ENCODE measurements at places on chromosomes 3 and 15.
A peak's percentile ranks its signal among the peaks of the same experiment; 100 is the strongest.

DNA sequence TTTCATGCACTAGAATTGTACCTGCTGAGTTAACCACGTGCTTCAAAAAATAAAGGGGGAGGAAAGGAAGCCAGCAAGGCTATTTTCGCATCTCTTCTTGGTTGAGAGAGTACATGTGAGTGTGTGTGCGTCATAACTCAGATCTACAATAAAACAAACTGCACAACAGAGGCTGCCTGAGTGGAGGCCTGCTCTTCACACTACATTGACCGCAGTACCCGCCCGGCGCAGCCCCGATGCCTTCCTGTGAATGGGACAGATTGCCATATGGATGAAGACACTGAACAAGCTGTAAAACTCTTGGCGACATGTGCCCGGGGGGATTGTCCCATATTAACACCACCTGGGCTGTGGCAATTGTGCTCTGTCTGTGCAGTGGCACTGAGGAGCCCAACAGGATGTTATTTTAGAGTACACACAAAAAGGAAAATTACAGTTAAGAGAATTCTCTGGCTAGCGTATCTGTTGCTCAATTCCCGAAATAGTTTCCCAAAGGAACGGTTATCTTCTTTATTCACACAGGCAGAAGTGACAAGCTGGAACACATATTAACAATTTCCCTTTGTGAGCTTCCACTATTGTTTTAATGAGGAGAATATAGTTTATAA lies 551.5 kb downstream of the FOXP1 start:
- no peak for DNase-seq

DNA sequence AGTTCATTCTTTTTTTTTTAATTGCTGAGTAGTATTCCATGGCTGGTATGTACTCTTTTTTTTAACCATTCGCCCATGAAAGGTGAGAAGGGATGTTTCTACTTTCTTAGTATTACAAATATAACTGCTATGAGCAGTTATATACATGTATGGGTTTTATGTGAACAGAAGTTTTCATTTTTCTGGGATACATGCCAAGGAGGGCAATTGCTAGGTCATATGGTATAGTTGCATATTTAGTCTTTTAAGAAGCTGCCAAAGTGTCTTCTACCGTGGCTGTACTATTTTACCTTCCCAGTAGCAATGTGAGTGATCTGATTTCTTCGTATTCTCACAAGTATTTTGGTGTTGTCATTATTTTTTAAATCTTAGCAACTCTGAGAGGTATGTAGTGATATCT lies 11.2 kb upstream of the KLHL40 start:
- DNase-seq: no peak

- no peak for DNase-seq
Observed at GRCh38 chr3:46462111-46462510, 2.6 kb downstream of the LTF start.

- no peak for DNase-seq
Observed at GRCh38 chr3:178082326-178082906, 453.8 kb upstream of the KCNMB2 start.

- DNase-seq: no peak
Observed at GRCh38 chr3:162269636-162270458, 773.2 kb downstream of the OTOL1 start.

GRCh38 chr3:195543500-195544229 lies 540 bp upstream of the PPP1R2 start:
- peak; percentile 67 for DNase-seq

DNA sequence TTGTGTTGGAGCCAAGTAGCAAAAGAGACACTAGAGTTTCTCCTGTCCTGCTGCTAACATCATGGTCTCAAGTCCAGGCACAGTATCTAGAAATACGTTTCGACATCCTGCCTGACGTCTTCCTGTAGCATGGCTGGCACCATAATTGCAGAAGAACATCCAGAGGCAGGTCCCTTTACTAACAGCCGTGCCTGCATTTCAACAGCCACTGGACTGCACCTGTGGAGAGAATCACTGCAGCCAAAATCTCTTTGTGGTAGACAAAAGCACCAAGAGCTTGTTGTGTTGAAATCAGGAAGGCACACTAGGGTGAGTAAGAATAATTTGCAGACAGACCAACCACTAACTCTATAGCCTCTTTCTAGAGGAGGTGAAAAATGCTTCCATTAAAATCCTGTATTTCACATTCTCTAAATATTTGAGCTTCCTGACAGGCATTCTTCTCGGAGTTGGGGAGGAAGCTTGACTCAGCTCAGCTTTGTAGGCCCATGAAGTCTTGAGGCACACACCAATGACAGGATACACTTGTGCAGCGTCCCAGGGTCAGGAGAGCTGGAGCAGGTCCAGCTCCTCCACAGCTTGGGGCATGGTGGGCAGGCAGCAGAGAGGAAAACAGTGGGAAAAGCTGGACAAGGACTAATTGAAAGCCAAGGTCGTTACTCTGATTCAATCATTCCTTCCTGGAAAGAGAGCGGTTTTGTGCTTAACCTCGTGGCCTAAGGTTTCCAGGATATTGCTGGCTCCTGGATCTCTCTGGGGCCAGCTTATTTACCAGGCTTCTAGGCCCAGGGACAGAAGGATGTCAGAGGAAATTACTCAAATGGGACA lies 244.9 kb downstream of the FAM43A start:
- DNase-seq: no peak

- DNase-seq: no peak
Observed at GRCh38 chr15:31159837-31160236, 58.3 kb upstream of the TRPM1 start.

GRCh38 chr3:101219842-101220560 lies 100.4 kb downstream of the IMPG2 start:
- DNase-seq: no peak

DNA sequence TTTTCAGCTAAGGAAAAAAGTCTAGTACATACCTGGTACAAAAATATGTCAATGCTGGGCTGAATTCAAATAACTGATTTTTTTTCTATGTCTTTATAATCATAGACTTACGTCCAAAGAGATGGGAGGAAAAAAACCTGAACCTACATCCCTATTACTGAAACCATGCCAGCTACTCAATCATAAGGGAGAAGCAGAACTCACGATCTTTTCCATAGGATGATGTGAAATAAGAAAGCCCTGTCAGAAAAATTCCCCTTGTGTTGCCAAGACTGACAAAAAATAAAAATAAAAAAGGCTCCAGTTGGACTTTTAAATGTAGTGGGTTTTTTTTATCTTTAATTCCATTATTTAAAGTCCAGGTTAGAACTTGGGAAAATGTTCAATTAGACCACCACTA lies 3.3 kb downstream of the MSL2 start:
- peak; percentile 31 for DNase-seq

GRCh38 chr3:100780071-100780622 lies 70.9 kb downstream of the TFG start:
- DNase-seq: no peak

DNA sequence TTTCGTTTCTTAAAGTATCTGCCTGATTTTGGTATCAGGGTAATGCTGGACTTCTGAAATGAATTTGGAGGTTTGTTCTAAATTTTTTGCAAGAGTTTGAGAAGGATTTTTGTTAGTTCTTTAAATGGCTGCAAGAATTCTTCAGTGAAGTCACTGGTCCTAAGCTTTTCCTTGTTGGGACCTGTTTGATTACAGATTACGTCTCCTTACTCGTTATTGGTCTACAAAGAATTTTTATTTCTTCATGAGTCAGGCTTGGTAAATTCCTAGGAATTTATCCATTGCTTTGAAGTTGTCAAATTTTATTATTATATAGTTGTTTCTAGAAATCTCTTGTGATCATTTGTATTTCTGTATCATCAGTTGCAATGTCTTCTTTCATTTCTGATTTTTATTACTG lies 196.0 kb downstream of the DPH6 start:
- DNase-seq: no peak

- DNase-seq: no peak
Observed at GRCh38 chr15:92116330-92116729, 262.8 kb downstream of the SLCO3A1 start.

GRCh38 chr15:69424001-69424400 lies 9.9 kb downstream of the KIF23 start:
- no peak for DNase-seq

GRCh38 chr15:84811151-84811550 lies 6.0 kb upstream of the ALPK3 start:
- no peak for DNase-seq

GRCh38 chr15:67605871-67606270 lies 63.4 kb downstream of the MAP2K5 start:
- DNase-seq: no peak

DNA sequence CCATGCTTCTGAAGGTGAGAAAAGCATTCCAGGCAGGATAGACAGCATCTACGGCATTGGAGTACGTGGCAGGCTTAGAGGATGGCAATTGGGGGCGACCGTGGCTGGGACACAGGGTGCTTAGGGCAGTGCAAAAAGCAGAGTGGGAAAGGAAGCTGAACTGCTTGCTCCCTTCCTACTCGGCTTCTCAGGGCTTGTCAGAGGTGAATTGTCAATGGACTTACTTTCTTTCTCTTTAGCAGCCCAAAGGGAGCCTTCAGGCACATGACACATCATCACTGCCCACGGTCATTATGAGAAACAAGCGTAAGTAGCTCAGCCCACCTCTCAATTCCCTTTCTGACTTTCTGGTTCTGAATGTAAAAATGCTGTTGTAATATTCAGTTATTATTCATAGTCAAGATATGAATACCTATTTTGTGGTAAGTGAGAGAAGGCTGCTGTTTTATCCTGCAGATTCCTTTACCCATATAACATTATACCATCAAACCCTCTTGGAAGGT lies 84.3 kb downstream of the KLHL25 start:
- DNase-seq: no peak

GRCh38 chr3:52529376-52530333 lies 4.0 kb downstream of the NT5DC2 start:
- DNase-seq: no peak

DNA sequence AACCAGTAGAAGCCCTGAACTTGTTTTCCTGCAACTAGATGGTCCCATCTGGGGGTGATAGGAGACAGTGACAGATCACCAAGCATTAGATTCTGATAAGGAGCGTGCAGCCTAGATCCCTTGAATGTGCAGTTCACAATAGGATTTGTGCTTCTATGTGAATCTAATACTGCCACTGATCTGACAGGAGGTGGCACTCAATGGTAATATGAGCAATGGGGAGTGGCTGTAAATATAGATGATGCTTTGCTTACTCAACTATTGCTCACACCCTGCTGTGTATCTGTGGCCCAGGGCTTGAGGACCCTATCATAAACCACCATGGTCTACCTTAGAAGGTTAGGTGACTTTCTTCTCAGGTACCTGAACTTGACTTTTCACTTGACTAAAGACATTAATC lies 417.1 kb upstream of the ARHGEF26 start:
- no peak for DNase-seq

DNA sequence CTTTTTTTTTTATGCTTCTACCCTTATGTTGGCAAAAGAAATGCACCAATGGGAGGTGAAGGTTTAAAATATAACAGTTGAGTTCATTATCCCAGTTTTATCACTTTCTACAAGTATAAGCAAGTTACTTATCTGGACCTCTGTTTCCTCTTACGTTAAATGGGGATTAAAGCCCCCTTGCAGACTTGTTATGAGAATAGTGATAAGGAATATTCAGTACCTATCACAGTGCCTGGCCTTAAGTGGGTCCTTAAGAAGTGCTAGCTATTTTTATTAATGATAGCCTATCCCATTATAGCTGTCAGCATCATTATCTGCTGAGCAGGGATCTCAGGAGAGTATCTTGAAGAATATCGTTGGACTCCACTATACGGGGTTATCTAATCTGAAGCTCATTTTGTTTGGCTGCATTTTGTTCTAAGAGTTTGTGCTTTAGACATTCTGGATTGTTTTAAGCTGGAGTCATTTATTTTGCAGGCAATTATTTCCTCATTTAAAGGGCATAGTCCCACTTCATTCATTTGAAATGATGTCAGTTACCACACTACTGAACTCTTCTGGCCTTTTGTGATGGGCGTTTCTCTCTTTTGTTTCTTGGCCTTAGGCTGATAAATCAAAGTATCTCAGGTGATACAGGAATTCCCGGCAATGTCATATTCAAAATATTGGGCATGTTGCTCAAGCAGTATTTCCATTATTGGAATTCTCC lies 28.8 kb downstream of the RAB8B start:
- no peak for DNase-seq

- DNase-seq: no peak
Observed at GRCh38 chr3:24161841-24162240, 216.8 kb downstream of the NR1D2 start.

- DNase-seq: no peak
Observed at GRCh38 chr3:8575364-8576104, 69.1 kb downstream of the SSUH2 start.

- no peak for DNase-seq
Observed at GRCh38 chr15:33453761-33454160, 143.0 kb downstream of the RYR3 start.

DNA sequence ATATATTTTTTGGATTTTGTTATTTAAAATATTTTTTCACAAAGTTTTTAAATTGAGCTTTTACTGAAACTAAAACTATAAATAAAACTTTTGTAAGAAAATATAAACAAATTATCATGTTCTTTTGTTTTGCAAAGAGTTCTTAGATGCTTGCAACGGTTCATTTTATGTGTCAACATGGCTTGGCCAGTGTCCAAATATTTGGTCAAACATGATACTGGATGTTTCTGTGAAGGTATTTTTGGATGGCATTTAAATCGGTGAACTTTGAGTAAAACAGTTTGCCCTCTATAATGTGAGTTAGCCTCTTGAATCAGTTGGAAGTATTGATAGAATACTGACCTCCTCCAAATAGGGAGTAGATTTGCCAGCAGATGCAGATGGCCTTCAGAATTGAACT lies 612.6 kb upstream of the NECTIN3 start:
- no peak for DNase-seq

- no peak for DNase-seq
Observed at GRCh38 chr15:90436952-90437351, 48.9 kb downstream of the IQGAP1 start.

DNA sequence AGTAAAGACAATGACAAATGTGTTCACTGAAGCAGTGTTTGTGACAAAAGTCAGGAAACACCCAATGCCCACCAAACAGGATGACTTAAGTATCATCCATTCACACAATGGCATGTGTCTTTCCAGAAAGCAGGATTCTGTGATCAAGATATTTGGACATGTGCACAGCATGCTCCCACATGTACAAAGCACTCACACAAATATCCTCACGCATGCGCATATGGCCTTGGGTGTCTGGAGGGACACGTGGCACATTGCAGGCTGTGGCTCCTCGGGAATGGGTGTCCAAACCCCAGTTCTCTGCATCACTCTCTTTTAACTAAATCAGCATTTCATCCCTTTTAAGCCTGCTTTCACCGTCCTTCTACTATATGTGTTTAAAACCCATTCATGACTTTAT lies 130.5 kb downstream of the KLF13 start:
- no peak for DNase-seq

DNA sequence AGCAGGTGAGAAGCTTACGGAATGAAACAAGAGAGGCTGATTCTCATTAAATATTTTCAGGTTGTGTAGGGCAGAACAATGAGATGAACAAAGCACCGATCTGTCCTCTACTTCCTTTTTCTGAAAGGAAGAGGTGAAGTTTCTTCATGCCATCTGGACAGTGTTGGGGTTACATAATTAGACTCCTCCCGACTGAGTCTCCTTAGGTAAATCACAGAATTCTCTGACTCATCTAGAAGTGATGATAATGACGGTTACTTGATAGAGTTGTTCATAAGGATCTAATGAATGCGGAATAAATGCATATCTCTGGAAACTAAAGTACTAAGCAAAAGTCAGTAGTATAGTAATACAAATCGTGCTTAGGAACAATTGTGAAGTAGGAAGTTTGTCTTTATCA lies 21.2 kb downstream of the CRTC3 start:
- no peak for DNase-seq

- no peak for DNase-seq
Observed at GRCh38 chr3:129475863-129476262, 35.8 kb downstream of the IFT122 start.

GRCh38 chr15:38534691-38535090 lies 29.9 kb downstream of the RASGRP1 start:
- DNase-seq: no peak
